CD8-positive, alpha-beta T cell (primary cell): ENCODE measurements at places on chromosomes 5 and 9.

- no peak for DNase-seq
Observed at GRCh38 chr9:8428389-8428788, 628.8 kb upstream of the DMAC1 start.

DNA sequence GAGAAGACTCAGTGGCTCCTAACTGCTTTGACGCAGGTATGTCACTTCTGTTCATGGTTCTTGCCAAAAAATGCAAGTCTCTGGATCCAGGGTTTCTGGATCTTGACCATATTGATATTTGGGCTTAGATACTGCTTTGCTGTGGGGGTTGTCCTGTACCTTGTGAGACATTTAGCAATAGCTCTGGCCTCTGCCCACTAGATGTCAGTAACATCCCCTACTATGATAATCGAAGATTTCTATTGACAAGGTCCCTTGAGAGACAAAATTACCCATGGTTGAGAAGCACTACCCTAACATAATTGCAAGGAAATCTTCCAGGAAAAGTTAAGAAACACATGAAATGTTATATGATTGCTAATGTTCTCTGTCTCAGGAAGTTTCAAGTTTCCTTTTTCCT, 285.4 kb downstream of the TMEM232 start:
- no peak for DNase-seq

DNA sequence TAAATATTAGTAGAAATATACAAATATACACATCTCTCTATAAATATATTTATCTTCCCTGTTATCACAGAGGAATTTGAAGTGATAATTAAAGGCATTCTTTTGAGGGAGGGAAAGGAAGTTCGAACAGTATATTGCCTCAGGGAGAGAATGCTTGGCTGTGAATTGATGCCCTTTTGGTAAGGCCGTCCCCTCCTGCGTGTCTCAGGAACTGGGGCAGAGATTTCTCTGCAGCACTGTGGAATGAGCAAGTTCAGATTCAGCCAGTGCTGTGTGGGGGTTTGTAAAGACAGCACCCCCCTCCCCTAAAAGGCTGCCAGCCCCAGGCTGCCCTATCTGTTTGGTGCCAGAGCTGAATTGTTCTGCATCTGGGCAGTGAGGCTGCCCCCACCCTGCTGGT, 42.0 kb downstream of the UBE2QL1 start:
- no peak for DNase-seq

DNA sequence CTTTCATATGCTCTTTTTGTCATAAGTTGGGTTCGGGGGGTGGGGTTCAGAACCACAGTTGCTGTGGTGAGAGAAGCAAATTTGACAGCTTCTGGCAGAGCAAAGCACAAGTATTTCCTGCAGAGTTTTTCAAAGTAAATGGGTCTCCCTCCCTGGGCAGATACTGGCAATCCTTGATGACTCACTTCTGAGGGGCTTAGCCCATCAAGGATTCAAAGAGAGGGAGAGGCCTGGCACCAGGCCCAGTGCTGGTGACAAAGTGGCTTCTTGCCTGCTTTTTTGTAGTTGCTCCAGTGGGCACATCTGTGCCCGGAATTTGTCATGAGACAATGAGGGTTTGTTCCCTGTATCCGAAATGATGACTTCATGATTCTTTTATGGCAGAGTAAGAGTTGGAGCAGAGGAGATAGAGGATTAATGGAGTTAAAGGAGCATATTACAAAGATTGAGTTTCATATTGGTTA, 46.6 kb upstream of the TNC start:
- DNase-seq: no peak

GRCh38 chr9:34540827-34541226, 18.0 kb upstream of the ENHO start:
- DNase-seq: no peak

DNA sequence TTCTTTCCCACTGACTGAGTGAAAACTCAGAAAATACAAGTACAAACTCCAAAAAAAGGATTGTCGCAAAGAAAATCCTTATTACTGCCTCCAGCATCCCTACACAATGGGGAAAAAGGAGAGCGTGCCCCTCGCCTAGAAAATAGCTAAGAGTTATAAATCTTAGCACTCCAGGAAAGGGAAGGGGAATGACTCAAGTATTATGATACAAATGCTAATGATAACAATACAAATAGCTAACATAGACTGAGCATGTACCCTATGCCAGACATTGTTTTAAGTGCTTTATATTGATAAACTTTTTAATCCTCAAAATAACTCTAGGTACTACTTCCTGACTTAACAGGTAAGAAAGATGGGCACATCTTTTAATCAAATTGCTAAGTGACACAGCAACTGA, 70.8 kb upstream of the VCAN start:
- DNase-seq: no peak

DNA sequence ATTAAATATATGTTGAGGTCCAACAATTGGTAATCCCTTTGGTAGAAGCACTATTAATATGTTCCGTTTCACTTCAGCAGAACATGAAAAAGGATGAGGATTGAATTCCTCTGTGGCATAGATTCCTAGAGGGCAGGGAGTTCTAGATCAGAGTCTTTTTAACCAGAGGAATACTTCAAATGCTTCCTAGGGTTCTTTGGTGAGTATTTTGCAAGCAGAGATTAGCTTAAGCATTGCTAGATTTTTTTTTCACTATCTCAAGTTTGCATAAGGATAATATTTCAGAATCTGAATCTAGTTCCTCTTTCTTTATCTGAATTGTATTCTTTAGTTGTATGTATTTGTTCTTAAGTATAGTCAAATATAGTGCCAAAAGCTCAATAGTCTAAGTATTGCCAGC, 116.6 kb upstream of the ADAMTSL1 start:
- DNase-seq: no peak

- peak; percentile 5 for DNase-seq
Observed at GRCh38 chr9:546797-547223, 294.7 kb upstream of the DMRT1 start.

DNA sequence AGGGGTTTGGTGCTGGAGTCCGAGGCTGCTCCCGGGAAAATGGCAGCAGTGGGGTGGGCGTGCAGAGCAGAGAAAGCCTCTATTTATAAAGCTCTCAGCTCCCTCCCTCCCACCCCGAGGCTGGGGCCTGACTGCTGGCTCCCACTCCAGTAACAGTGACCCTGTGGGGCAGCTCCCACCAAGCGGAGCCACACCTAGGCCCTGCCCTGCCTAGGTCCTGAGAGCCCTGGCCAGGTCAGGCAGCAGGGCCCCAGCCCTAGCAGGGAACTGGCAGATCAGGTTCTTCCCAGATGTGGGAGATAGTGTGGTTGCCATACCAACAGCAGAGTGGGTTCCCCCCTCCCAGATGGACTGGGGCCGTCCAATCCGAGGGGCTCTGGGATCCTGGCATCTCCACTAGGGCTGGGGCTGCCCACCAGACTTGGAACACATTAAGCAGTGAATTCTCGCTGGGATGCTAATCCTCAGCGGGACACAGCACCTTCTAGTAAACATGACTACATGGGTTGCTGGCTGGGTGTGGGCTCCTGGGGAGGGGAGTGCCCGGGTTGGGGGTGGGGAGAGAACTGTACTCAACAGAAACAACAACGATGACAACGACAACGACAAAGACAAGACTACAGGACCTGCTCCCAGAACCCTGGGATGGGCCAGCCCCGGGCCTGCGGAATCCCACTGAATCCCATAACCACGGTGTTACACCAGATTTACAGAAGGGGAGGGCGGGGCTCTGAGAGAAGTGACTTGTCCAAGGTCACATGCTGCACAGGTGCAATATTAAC, 1.5 kb downstream of the SH3GLB2 start:
- DNase-seq: no peak

GRCh38 chr9:91800473-91801030, 149.5 kb downstream of the ROR2 start:
- no peak for DNase-seq

- DNase-seq: no peak
Observed at GRCh38 chr5:143629871-143630659, 181.9 kb upstream of the HMHB1 start.

- DNase-seq: no peak
Observed at GRCh38 chr9:110440172-110440571, 102.5 kb upstream of the TXNDC8 start.

DNA sequence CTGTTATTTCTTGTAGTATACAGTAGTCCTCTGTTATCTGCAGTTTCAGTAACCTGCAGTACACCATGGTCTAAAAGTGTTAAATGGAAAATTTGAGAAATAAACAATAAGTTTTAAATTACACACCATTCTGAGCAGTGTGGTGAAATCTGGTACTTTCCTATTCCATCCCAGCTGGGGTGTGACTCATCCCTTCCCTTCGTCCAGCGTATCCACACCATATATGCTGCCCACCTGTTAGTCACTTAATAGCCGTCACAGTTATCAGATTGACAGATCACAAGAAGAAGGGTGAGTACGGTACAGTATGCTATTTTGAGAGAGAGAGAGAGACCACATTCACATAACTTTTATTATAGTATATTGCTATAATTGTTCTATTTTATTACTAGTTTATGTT, 28.9 kb downstream of the FAM151B start:
- DNase-seq: no peak

DNA sequence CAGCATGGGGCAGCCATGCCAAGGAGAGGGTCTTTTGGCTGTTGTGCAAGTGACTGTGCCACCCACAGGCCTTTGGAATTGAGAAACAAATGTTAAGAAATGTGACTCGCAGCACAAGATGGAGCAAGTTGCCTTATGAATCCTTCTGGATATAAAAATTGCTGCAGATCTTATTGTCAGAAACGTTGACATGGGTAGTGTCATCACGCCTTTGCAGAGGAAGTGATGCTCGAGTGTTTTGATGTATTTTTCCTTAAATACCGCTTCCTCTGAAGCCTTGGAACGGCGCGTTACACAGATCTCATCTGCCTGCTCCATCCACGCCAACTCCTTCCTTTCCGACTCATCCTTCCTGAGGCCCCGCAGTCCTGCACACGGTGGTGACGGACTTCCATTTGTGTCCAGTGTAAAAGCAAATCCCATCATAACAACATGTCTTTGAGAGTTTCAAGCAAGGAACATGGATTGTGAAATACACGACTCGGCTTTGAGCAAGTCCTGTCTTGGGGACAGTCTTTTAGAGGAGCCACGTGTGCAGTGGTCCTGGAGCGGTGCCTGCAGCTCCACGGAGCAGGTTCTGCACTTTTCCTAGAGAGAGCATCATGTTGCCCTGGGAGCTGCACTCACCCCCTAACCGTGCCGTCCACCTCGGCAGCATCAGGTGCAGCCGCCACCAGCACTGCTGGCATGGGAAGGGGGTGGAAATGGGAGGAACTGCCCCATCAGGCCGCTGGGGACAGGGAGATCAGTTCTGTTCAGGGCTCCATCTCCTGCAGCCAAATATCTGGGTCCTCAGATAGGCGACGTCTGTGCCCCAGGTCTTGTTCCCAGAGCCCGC, 15.1 kb downstream of the ROPN1L start:
- DNase-seq: no peak

- no peak for DNase-seq
Observed at GRCh38 chr5:60978968-60979367, 34.0 kb downstream of the NDUFAF2 start.

DNA sequence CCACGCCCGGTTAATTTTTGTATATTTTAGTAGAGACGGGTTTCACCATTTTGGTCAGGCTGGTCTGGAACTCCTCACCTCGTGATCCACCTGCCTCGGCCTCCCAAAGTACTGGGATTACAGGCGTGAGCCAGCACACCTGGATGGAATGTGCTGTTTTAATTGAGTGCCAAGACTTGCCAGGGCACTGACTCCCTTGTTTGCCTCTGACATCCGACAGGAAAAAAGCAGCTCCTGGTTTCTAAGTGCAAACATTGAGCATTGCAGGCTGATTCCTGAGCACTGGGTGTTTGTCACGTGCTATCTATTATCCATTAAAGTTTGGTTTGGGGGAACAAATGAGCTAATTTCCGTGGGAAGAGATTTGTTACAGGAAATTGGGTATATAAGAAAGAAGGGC, 70.6 kb upstream of the CKMT2 start:
- DNase-seq: no peak

GRCh38 chr9:3758816-3759576, 233.2 kb upstream of the RFX3 start:
- DNase-seq: no peak

DNA sequence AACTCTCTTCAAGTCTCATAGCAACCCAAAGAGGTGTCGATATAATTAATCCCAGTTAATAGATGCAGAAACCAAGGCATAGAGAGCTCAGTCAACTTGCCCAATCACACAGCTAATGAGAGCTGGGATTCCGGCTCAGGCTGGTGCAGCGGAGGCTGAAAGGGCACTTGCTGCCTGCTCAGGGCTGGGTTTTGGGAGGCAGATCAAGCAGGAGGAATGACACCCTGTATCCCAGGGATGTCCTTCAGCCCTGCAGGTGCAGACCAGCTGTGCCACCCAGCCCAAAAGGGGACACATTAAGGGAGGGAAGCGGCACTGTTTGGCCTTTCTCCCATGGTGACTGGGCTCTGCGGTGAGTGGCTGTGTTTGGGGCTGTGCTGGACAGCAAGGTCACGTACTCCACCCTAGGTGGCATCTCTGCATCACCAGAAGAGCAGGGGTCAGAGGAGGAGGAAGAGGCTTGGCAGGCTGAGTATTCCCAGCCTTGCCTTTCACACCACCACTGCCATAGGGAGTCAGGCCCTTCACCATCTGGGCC, 124.1 kb downstream of the MVB12B start:
- DNase-seq: no peak

GRCh38 chr5:93598091-93599000, 15.3 kb downstream of the NR2F1 start:
- DNase-seq: no peak

- no peak for DNase-seq
Observed at GRCh38 chr5:88952344-88952743, 69.4 kb upstream of the MEF2C start.

DNA sequence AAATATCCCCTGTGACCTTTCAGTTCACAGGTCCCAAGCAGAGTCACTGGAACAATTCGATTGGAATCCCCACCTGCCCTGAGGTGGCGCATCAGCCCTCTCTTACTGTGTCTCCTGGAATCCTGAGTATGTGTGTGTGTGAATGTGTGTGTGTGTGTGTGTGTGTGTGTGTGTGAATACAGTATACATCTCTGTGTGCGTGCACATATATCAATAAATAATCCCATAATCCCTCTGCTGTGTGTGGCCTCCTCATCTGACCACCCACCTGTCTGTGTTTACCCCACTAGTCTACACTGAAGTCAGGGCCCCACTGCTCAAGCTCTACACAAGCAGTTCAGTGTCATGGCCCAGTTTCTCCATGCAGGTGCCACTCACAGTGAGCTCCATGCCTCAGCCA, 187.4 kb downstream of the ERCC6L2 start:
- DNase-seq: no peak

DNA sequence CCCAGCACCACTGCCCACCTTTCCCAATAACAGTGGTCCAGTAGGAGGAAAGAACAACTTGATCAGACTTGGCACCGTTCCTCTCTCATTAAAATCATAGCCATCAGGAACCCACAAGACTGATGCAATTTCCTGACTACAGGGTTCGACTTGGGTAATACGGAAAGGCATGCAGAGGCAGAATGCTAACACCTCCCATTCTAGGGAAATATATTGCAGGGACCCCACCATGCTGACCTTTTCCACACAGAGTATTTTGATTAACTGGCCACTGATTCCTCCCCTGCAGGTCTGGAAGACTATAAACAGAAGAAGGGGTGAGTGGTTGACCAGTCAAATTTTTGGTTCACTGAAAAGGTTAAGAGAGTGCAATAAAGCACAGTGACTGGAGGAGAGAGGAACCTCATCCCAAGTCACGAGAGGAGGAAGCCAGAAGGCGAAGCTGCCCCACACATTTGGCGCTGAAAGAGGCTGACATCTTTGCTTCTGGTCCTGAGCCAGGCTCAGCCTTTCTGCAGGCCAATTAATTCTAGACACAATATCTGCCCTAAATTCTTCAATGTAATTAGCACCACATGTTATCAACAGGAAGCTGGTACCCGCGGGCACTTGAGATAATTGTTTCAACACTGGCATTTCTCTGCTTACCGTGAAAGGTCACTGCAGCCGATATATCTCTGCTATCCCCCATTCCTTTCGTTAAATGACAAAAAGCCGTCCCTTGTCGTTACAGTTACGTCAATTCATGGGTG, 64.7 kb upstream of the SPOCK1 start:
- no peak for DNase-seq
